ENCODE measurements at places on chromosomes 16 and 17. TPM values are rescaled to one million over a fixed set of nuclear protein-coding genes. Genes with fewer than 3 reads are reported as not detected.

GRCh38 chr16:84455031-84455430 is 49.4 kb downstream of the MEAK7 start:
- no peak for DNase-seq

- no peak for DNase-seq
These were observed 21.6 kb upstream of the SMPD3 start for GRCh38 chr16:68469796-68470460.

DNA sequence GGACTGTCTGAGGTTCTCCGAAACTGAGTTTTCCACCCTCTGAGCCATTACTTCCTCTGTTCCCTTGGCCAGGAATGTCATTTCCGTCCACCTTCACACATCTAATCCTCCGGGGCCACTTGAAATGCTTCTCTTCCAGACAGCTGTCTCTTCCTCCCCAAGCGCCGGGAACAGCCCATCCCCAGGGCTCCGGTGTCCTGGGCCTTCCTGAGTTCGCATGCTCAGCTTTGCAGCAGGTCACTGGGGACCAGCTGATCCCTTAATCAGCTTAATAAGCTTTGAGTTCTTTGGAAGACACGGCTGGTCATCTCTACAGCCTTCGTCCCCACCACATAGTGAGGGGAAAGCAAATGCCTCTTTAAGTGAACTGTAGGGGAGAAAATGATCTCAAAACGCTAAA is 123.4 kb downstream of the DYNLRB2 start:
- no peak for DNase-seq

- DNase-seq = no peak
These were observed 7.4 kb downstream of the SMIM5 start for GRCh38 chr17:75640556-75641119.

GRCh38 chr17:66123163-66123562 is 68.8 kb downstream of the CEP112 start:
- DNase-seq = peak; percentile 14

DNA sequence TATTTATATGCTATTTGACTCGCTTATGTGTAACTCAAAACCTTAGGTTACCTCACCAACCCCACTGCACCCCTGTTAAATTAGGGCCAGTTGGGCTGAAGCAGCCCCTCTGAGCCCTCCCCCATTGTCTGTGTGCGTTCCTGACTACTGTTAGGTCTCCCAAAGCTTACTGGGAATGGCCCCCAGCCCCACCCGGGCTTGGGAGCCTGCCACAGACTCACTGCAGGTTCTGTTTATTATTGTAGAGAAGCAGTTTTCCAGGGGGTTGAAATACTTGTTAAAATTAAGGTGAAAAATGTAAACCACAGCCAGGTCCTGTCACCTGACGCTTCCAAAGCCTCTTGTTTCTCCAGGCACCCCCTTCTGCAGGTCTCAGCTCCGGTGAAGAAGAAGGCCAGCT is 151.7 kb downstream of the FOXL1 start:
- no peak for DNase-seq

DNA sequence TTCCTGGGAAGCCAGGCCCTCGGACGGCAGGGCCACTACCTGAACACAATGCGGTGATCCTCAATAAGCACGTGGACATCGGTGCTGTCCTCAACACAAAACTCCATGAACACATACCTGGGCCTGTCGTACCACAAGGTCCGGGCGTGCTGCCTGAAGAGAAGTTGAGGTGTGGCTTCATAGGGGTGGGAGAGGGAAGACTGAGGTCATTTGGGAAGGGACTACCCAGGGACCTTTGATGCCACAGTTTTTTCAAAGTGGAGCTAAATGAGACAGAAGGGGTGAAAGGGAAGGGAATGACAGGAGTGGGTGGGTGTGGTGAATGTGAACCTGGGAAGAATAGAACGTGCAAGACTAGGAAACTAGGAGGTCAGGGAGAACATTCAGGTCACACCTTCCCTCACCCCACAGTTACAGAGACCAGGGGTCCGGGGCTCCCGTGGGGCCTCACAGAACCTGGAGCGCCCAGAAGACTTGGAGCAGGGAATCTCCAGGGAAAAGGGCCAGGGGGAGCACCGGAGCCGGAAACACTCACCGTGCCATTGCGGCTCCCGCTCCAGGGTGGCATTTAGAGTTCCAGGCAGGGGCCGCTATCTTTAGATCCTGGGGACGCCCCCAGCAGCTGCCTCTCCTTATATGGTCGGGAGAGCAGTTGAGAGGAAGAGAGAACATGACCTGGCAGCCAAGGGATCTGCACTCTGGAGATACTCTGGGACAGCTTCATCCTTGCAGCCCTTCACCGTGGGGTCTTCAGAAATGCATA is at the start of gene PTGES3L:
Gene PTGES3L, minus strand, starts transcription at position 570 of the 763 bp plus-strand sequence. Its CDS starts 27 bp downstream, at position 543.
- DNase-seq = peak; percentile 48

GRCh38 chr16:12871784-12872183 is 29.6 kb upstream of the SHISA9 start:
- no peak for DNase-seq

- DNase-seq = no peak
These were observed 148.0 kb downstream of the FOXL1 start for GRCh38 chr16:86726340-86726739.

DNA sequence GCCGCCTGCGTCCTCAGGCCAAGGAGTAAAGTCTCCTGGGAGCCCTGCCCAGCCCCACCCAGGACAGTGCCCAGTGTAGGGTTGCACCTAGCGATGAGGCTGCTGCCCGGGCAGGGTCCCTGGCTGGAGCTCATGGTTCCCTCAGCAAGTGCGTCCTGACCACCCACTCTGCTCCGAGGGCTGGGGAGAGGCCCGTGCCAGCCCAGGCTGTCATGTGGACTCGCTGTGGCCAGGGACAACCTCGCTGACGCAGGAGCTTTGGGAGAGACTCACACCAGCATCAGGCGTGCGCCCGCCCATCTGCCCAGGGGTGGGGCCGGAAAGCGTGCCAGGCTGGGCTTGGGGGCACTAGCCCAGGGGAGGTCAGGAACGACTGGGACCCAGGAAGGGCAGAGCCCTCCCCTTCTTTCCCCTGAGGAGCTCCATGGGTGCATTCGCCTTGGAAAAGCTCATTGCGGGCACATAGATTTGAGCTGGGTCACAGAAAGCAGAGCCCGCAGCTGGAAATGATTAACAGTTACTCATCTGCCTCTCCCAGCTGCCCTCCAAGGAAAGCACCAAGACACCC is 19.7 kb downstream of the DPEP1 start:
- DNase-seq = no peak

KCNJ12 gene
- 3.4 TPM for polyA plus RNA-seq

JPT1 gene
- 122 TPM for polyA plus RNA-seq

CD300E gene
- 0.39 TPM for polyA plus RNA-seq

P2RX5 gene
- polyA plus RNA-seq = not detected

OR2C1 gene
- polyA plus RNA-seq = not detected

All from kidney (tissue), 22 donors.